ENCODE measurements at places on chromosomes 13 and 19. TPM values are rescaled to one million over a fixed set of nuclear protein-coding genes. Genes with fewer than 3 reads are reported as not detected.

Gene ZNF583
- 14.0 TPM for total RNA-seq

Gene GPR18
- not detected for total RNA-seq

Gene GSX1
- total RNA-seq = not detected

Gene AMER2
- total RNA-seq = not detected

Gene SWSAP1
- 0.48 TPM for total RNA-seq

Gene RFPL4A
- not detected for total RNA-seq

Gene DAND5
- 0.14 TPM for total RNA-seq

Gene RASIP1
- total RNA-seq = 5.9 TPM

Gene STXBP2
- total RNA-seq = not detected

Gene SIGLECL1
- total RNA-seq = not detected

Gene KANK3
- total RNA-seq = 30.7 TPM

Gene KLK2
- 0.41 TPM for total RNA-seq
